ENCODE measurements at places on chromosomes 2 and 18.

DNA sequence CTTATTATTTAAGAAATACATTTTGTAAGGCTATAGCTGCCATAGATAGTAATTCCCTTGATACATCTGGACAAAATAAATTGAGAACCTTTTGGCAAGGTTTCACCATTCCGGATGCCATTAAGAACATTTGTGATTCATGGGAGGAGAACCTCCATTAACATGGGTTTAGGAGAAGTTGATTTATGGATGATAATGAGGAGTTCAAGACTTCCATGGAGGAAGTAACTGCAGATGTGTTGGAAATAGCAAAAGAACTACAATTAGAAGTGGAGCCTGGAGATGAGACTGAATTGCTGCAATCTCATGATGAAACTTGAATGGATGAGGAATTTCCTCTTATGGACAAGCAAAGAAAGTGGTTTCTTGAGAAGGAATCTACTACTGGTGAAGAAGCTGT, 17.3 kb downstream of the PHLPP1 start:
- DNase-seq, result no peak

- no peak for DNase-seq
These were observed 78.4 kb upstream of the UBXN4 start for GRCh38 chr2:135663148-135663700.

DNA sequence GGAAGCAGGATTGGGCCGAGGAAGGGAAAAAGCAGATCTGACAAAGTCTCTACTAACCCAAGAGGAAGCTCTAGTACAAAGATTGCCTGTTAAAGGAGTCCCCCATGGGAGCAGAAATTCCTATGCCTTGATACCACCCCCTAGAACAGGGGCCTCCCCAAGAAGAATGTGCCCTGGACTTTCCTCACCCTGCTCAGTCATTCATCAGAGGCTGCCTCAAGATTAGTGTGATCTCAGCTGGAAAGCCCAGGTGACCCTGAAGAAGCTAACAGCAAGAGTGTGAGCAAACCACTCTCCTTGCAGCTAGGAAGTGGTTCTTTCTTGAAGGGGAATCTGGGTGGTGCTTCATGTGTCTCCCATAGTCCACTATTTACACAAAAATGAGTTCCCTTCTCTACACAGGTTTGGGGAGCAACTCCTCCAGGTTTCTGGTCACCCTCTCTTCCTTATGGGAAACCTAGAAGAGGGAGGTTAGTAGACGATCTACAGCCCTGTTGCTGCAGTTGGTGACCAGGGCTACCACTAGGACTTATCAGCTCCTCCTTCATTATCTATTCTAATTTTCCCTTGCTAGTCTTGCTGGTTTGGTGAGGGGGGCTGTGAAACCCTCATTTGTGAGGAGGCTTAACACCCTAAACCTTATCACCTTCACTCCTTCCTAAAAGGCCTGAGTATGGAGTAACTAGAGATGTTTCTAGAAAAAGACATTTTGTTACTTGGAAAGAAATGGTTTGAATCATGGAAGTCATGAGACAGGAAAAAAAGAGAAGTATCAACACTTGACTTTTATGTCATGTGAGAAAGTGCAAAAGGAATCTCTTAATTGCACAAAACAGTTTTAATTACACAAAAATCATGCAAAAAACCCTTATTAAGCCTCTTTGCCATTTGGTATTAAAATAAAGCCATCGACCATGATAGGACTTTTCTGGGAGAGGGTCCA, 2.9 kb upstream of the WDR7 start:
- no peak for DNase-seq

- DNase-seq, result no peak
These were observed 112.1 kb downstream of the MBD2 start for GRCh38 chr18:54112356-54112755.

DNA sequence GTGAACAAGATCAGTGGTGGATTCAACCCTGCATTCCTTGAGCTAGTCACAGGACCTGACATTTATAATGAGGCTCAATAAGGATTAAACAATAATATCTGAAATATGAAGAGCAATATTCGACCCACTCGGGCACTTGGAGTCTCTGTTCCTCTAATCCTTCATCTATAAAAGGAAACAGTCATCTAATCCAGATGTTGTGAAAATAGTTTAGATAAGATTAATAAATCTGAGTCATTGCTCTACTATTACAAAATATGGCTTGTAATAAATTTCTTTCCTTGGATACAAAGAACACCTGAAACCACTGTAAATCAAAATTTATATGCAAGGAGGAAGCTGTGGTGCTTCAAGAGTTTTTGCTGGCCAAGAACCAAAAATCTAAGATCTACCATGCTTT, 846.9 kb upstream of the ACVR2A start:
- no peak for DNase-seq

GRCh38 chr2:58072102-58072501, 25.5 kb downstream of the VRK2 start:
- DNase-seq, result no peak

- no peak for DNase-seq
These were observed 77.0 kb downstream of the ANTXR1 start for GRCh38 chr2:69089998-69090397.

GRCh38 chr2:83364264-83364663, 1094.8 kb downstream of the SUCLG1 start:
- peak; percentile 62 for DNase-seq

DNA sequence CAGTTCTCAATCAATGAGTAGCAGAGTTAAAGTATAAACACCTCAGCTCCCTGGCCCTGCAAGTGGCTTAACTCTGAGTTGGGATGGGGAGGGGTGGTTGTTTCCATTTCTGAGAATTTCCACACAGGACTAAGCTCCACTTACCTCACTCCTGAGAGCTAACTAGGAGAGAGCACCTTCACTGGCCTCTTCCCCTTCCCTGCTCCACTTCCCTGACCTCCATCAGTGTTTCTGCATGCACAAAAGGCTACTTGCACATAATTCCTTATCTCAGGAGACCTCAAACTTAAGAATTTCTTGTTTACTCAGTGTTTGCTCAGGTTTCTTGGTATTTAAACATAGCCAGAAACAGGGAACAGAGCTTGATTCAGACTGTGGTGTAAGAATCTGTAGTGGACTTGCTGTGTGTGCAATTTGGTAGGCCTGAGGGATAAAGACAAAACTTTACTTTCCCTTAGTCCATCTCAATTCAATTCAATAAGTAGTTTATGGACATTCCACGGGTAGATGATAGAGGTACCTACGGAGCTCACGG, 97.2 kb downstream of the PID1 start:
- DNase-seq, result no peak

- DNase-seq, result peak; percentile 78
These were observed 36.5 kb upstream of the ARMC9 start for GRCh38 chr2:231161877-231162329.

GRCh38 chr2:143787674-143788073, 658.5 kb downstream of the ARHGAP15 start:
- DNase-seq, result no peak

- no peak for DNase-seq
These were observed 62.7 kb downstream of the RTP5 start for GRCh38 chr2:241931976-241932898.

GRCh38 chr18:75104483-75104882, 104.5 kb downstream of the PTGR3 start:
- DNase-seq, result no peak

GRCh38 chr18:11104307-11104706, 45.1 kb downstream of the PIEZO2 start:
- DNase-seq, result no peak

- no peak for DNase-seq
These were observed 110.1 kb downstream of the MREG start for GRCh38 chr2:215903203-215903602.

DNA sequence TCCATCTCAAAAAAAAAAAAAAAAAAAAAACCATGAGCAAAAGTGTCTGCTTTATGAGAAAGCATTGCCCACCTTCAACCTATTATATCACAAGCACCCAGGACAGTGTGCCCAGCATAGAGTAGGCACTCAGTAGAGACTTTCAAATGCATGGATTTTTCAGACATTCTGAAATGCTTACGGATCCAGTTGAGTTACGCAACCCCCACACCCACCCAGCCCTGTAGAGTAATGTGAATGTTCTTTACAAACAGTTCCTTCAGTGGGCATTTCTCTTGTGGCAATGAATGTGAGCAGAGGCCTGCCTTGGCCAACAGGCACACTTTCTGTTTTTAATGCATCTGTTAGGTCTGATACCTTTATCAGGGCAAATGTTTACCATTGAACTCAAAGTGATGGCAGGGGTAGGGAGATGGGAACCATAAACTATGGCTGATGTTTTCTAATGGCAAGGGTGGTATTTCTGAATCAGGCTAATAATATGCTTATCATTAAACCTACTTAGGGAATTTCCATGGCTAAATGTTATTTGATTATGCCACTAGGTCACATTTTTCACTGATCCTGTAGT, 65.0 kb upstream of the RPL31 start:
- DNase-seq, result no peak

DNA sequence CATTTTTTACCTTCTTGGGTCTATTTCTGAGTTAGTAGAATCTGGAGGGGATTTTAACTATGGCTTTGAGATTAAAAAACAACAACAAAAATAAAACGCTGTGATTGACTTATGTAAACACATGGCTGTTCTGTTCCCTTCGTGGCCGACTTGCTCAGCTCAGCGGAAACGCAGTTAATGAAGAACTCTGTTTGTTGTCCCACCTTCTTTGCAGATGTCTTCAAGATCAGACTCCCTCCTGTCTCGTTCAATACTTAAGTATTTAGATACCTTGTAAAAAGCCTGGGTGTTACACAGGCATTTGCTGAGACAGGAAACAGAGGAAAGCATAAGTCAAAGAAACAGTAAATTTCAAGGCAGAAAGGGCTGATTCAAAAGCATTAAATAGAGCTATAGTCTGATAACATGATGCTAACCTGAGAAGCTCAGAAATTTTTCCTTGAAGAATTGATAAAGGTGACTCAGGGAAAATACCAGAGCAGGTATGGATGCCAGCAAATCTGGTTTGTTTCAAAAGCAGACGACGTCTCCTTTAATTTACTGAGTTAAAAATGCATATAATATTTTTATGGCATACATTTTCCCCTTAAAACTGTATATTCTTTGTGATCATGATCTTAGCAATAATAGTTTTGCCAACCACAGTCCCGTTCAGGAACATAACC, 21.7 kb upstream of the POLI start:
- DNase-seq, result no peak

GRCh38 chr2:102283996-102284395, 27.4 kb upstream of the IL1RL1 start:
- no peak for DNase-seq

DNA sequence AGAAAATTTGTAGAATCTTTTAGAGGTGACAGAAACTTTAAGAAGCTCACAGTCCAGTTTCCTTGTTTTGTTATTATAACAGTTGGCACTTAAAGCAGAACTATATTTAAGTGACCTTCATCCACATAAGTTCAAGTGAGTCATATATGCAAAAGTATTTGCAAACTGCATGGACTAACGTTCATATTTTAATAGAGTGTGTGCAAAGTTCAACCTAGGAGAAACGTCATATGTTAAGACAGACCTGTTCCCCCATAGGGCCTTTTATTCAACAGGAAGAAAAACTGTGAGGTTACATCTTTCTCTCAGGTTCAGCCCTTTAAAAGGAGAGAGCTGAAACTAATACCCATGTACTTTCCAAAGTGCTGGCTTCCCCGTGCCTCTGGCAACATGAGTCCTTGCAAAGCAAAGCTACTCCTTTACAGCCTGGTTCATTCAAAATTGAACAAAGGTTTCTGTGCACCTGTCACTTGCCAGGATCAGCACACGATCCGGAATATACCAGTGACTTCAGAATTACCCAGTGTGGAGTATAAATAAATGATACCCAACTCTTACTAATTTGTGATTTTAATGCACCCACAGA, 280.0 kb upstream of the RAB12 start:
- DNase-seq, result no peak

DNA sequence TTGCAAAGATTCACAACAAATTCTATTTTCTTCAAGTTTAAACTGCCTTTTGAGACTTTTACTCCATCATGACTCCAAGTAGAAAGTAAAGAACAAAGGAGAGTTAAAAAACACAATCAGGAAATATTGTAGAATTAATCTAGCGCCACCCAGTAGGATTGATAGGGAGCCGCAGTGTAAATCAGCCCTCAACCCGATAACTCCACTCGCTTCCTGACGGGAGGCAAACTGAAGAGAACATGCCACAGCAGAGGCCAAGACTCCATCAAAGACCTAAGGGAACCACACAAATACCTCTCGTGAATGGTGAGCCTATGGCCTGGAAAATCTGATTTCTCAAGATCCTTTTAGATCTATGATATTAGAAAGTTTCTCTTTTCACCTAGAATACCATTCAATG, 319.0 kb downstream of the STK39 start:
- DNase-seq, result no peak

DNA sequence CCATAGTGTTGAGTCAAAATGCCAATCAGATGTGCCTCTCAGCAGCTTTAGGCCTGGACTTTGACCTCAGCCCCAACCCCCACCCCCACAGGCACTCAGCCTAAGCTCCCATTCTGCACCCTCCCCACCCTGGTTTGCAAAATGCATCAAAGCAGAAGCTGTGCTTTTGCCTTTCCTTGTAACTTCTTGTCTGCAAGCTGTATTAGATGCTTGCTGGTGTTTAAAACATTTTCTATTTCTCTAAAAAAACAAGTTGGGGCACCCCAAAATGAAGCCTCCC, 26.6 kb upstream of the STEAP3 start:
- DNase-seq, result no peak

- no peak for DNase-seq
These were observed 60.8 kb upstream of the STAM2 start for GRCh38 chr2:152236191-152236925.

DNA sequence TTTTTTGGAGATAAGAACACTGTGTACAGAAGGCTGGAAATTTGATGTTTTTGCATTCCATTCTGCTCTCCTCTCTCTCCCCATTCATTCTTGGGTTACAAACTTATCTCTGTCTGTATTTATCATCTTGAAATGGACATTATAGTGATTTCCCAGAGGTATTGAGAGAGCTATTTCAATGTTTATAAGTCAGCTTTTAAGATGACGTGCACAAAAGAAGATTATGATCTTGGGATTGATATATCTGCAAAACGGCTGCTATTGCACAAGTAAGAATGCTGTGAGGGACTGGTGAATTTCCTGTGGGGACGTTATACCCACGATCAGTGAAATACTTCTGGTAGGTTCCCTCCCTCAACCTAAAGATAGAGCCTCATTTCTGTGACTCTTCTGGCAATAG, 61.0 kb upstream of the DTNA start:
- DNase-seq, result no peak

- no peak for DNase-seq
These were observed at the start of gene ZNF516 for GRCh38 chr18:76495006-76495370. TSS of gene ZNF516 (minus strand) at chr18:76495242. CDS start at chr18:76443054, 52,188 bp downstream.

DNA sequence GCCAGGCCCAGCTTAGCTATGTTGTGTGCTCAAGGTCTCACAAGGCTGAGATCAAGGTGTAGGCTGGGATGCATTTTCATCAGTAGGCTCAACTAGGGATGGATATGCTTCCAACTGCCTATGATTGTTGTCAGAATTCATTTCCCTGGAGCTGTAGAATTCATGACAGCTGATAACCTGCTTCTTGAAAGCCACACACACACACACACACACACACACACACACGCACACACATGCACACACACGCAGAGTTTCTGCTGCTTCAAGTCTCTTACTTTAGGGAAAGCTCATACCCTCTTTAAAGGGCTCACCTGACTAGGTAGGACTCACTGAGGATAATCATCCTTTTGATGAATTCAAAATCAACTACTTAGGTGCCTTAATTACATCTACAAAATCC, 8.2 kb upstream of the VPS4B start:
- DNase-seq, result no peak
